ENCODE measurements at places on chromosomes 4 and X.

DNA sequence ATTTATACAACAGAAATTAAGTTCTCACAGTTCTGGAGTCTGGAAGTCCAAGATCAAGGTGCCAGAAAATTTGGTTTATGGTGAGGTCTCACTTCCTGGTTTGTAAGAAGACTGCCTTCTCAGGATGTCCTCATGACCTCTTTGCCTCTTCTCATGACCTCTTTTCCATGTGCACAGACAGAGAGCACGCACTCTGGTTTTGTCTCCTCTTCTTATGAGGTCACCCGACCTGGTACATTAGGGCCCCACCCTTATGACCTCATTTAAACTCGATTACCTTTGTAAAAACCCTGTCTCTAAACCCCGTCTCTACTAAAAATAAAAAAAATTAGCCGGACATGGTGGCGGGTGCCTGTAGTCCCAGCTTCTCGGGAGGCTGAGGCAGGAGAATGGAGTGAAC, 155.9 kb downstream of the KIT start:
- DNase-seq: no peak

DNA sequence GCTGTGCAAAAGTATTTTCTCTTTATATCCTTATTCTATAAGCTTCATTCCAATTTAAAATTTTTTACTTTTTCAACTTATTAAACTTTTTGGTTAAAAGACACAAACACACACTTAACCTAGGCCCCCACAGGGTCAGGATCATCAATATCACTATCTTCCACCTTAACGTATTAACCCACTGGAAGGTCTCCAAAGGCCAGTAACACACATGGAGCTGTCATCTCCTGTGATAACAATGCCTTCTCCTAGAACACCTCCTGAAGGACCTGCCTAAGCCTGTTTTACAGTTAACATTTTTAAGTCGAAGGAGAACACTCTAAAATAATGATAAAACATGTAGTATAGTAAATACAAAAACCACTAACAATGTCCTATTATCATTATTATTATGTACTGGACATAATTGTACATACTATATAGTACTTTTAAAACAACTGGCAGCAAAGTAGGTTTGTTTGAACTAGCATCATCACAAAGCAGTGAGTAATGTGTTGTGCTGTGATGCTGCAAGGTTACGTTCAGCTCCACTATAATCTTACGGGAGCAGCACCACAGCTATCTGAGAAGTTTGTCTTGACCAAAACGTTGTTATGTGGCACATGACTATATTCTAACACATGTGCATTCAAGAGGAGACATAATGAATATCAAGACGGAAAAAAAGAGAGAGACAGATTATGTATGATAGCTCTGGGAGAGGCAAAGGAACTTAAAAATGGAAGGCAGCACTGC, 33.7 kb downstream of the DHX15 start:
- no peak for DNase-seq

DNA sequence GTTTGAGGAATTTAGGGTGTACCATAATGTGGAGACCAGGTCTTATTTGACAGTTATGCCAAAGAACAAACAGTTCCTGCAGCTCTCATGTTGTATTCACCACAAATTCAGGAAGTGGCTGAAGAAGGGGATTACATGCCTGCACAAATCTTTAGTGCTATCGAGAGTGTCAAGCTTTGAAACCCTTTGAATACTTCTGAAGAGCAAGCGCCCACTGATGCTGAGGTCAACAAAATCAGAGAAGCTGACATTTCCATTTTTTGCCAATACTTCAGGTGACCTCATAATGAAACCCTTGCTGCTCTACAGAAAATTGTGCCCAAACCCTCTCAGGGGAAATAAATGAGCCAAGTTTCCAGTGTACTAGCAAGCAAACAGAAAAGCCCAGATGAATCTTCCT, 28.4 kb downstream of the PAK3 start:
- DNase-seq: no peak

DNA sequence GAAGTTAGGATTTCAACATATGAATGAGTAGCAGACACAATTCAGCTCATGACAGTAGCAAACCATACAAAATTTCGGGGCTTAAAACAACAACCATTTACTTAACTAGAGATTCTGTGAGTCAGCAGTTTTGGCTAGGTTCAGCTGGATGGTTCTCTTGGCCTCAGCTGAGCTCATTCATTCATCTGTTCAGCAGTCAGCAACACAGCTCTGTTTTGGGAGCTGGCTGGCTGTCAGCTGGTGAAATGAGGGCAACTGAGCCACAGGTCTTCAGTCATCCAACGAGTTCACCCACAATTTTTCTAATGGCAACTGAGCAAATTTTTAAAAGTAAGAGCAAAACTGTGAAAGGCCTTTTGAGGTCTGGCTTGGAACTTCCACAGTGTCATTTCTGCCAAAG, 2005.1 kb upstream of the AGA start:
- DNase-seq: no peak

DNA sequence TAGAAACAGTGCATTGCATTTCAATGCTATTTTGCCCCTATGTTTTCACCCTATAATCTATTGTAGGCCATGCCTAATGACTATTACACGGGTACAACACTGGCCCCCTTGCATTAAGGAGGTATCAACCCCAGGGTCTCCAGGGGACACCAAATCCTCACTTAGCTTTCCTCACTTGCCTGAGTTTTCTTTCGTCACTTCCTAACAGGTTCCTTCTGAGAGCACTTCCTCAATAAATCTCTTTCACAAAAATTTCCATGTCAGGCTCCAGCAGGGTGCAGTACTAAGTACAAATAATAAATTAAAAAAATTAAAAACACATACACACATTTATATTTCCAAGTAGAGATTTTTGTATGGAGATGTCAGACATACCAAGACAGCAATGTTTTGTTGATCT, 165.0 kb downstream of the RBM46 start:
- DNase-seq: no peak

- no peak for DNase-seq
Observed at GRCh38 chr4:144499777-144500176, 146.2 kb upstream of the HHIP start.

GRCh38 chr4:87433342-87433741, 11.0 kb downstream of the NUDT9 start:
- DNase-seq: no peak

GRCh38 chrX:3711331-3711917, 2.0 kb downstream of the PRKX start:
- DNase-seq: no peak

GRCh38 chr4:106981431-106981830, 54.7 kb downstream of the DKK2 start:
- no peak for DNase-seq

GRCh38 chrX:45540181-45540580, 339.5 kb upstream of the DIPK2B start:
- DNase-seq: no peak

- DNase-seq: no peak
Observed at GRCh38 chr4:76659103-76659490, 224.1 kb downstream of the SHROOM3 start.

GRCh38 chr4:60344908-60345307, 855.2 kb upstream of the ADGRL3 start:
- no peak for DNase-seq

GRCh38 chrX:49172280-49172780, 632 bp downstream of the PLP2 start:
- peak; percentile 43 for DNase-seq

- no peak for DNase-seq
Observed at GRCh38 chr4:95439896-95440295, 108.9 kb downstream of the UNC5C start.

DNA sequence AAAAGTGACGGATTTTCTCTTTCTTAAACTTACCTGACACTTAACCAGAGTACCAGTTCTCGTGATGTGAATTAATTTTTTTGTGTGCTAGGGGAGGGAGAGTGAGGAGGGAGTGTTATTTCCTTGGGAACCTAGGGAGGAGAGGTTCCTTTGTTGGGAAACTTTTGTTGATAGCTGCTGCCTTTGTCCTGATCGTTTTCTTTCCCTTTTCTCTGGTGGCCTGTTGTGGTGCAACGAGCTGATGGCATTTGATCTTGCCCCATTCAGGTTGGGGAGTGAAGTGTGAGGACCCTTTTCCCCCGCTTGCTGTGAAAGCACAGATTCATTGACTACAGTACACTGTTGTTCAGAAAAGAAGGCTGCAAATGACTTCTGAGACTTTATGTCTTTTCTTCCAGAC, 59.8 kb downstream of the SLC9A6 start:
- no peak for DNase-seq

DNA sequence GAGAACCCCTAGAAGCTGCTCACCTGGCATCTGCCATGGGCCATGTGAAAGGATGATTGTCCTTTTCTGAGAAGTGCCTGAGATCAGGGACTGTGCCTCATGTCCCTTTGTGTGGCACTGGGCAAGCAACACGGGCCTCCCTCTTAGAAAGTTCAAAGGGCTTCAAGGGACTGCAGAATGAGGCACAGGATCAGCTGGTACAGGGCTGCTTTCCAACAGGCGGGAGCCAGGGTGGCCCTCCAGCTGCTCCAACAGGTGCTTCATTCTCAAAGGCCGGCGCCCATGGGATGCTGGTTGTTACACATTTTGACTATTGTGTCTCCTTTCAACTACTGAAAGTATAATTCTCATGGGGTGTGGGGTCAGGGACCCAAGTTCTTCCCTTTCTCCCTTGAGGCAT, 114.7 kb downstream of the ENPP6 start:
- DNase-seq: no peak
